ENCODE measurements at places on chromosomes 5 and 9.

DNA sequence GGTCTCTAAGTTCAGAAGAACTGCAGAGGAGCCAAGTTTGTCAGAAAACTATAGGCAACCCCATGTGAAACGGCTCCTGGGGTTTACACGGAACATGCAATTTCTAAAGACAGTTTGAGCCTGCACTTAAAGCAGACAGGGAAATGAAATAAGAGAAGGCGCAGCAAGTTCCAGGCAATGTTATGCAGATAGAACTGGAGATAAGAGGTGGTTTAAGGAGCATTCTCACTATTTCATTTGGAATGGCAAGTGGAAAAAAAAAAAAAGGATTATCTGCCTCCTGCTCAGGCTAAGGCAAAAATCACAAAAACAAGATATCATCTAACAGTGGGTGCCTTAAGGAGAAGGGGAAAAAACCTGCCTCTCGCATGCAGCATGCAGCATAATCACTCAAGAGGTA is 2252.4 kb downstream of the MAT2B start:
- no peak for DNase-seq

- no peak for DNase-seq
Observed at GRCh38 chr9:76136986-76137385, 246.5 kb downstream of the PCSK5 start.

- DNase-seq = peak; percentile 39
Observed at GRCh38 chr5:135438636-135439221, 8.4 kb downstream of the DCANP1 start.

- DNase-seq = no peak
Observed at GRCh38 chr5:64502196-64502595, 3.6 kb upstream of the RGS7BP start.

- no peak for DNase-seq
Observed at GRCh38 chr5:124823380-124823779, 76.9 kb upstream of the ZNF608 start.

DNA sequence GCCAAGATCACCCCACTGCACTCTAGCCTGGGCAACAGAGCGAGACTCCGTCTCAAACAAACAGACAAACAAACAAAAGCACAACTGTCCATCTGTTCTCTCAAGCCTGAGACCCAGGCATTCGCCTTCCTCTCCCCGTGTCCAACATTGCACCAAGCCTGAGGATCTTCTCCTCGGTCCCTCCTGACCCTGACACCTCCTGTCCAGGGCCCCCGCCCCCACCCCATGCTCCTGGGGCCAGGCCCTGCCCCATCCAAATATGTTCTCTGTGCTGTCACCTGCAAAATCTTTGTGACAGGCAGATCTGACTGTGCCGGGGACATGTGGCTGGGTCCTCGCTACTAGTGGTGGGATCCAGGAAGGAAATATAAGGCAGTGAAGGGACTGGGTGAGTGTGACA is 33.4 kb upstream of the UNC5A start:
- peak; percentile 27 for DNase-seq

DNA sequence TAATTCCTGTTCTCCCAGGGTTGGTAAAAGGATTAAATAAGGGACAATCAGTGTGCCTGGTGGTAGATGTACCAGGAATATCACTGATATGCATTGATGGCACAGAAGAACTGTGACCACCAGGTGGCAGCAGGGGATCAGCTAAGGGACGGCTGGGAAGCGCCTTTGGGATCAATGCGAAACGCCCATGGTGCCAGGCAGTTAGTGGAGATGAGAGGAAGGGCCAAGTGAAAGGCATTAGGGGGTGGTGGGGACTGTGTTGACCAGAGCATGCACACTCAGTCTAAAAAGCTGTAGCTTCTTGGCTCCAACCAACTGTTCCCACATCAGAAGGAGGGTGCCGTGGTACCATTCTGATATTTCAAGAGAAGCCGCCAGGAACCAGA is 55.6 kb downstream of the ARHGEF37 start:
- DNase-seq = peak; percentile 64

GRCh38 chr9:101536938-101537337 is 3.3 kb downstream of the RNF20 start:
- peak; percentile 55 for DNase-seq

- no peak for DNase-seq
Observed at GRCh38 chr5:153352685-153353219, 137.7 kb upstream of the GRIA1 start.
